HCT116 (cell line): ENCODE measurements at places on chromosomes 3 and 15. TPM values are rescaled to one million over a fixed set of nuclear protein-coding genes. Genes with fewer than 3 reads are reported as not detected.

- H3K27me3 ChIP-seq, result peaks cover 11% of the 10 kb centered on the region; the same call in 1 of the 2 replicates
- H3K36me3 ChIP-seq, result no peaks in the 10 kb centered on the region
- H3K27ac ChIP-seq, result no peak overlapping the region
- DNase-seq, result no peak
These were observed 2.4 kb downstream of the SLCO3A1 start for GRCh38 chr15:91855684-91856489.

GRCh38 chr3:77887611-77888010 lies 847.7 kb downstream of the ROBO2 start:
- H3K4me1 ChIP-seq, result no peaks in the 10 kb centered on the region
- H3K27me3 ChIP-seq, result no peaks in the 10 kb centered on the region
- no peak overlapping the region for H3K4me3 ChIP-seq
- H3K27ac ChIP-seq, result no peak overlapping the region
- no peaks in the 10 kb centered on the region for H3K36me3 ChIP-seq
- DNase-seq, result no peak

Gene CCR9
- total RNA-seq, result not detected

GRCh38 chr3:149366031-149366430 lies 11.4 kb downstream of the TM4SF1 start:
- H3K27ac ChIP-seq, result no peak overlapping the region
- H3K36me3 ChIP-seq, result no peaks in the 10 kb centered on the region
- no peak for DNase-seq
- no peaks in the 10 kb centered on the region for H3K27me3 ChIP-seq

- no peak overlapping the region for H3K27ac ChIP-seq
- no peak for DNase-seq
- peaks cover 13% of the 10 kb centered on the region for H3K4me1 ChIP-seq
- no peaks in the 10 kb centered on the region for H3K36me3 ChIP-seq
These were observed 301.7 kb upstream of the UMPS start for GRCh38 chr3:124428372-124429128.

GRCh38 chr3:188266562-188267274 lies 112.8 kb downstream of the LPP start:
- H3K4me1 ChIP-seq, result peaks cover 58% of the 10 kb centered on the region
- H3K4me3 ChIP-seq, result no peak overlapping the region
